Renal cortical epithelial cell (primary cell): ENCODE measurements at places on chromosomes 3 and 15. TPM values are rescaled to one million over a fixed set of nuclear protein-coding genes. Genes with fewer than 3 reads are reported as not detected.

The HIGD2B gene
- 0.15 TPM in 1 of 2 replicates, not detected in the other for total RNA-seq

The IL17RC gene
- 18.9 and 29.9 TPM in 2 replicates for total RNA-seq

The HTD2 gene
- total RNA-seq: 14.8 and 17.0 TPM in 2 replicates

The MAPK6 gene
- 55.4 and 68.1 TPM in 2 replicates for total RNA-seq

The TRIM71 gene
- 0.65 and 0.87 TPM in 2 replicates for total RNA-seq

The VEPH1 gene
- total RNA-seq: 15.5 and 19.3 TPM in 2 replicates

- no peak for DNase-seq
These were observed 102.5 kb upstream of the ICE2 start for GRCh38 chr15:60581485-60581884.

DNA sequence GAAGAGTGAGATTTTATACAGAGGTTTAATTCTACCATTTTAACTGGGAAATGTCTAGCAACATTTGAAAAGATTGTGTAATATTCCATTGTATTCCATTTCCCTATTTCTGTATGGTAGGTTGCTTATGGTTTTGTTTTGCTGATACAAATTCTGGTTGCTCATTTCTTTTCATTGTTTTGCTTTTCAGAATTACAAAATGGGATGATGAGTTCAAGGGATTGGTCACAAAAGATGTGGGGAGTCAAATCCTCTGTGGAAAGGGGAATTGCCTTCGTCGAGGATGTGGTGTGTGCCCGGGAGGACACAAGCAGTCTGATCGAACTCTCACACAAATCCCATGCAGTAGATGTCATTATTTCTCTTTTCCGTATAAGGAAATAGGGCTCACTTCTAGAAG lies 18.3 kb downstream of the SLCO3A1 start:
- no peak for DNase-seq

GRCh38 chr3:37974121-37975083 lies 16.2 kb upstream of the VILL start:
- DNase-seq: peak; percentile 57

- DNase-seq: no peak
These were observed 10.4 kb upstream of the SEMA4B start for GRCh38 chr15:90190606-90191343.

- DNase-seq: peak; percentile 69
These were observed 144.3 kb upstream of the PFN2 start for GRCh38 chr3:150114873-150115540.

DNA sequence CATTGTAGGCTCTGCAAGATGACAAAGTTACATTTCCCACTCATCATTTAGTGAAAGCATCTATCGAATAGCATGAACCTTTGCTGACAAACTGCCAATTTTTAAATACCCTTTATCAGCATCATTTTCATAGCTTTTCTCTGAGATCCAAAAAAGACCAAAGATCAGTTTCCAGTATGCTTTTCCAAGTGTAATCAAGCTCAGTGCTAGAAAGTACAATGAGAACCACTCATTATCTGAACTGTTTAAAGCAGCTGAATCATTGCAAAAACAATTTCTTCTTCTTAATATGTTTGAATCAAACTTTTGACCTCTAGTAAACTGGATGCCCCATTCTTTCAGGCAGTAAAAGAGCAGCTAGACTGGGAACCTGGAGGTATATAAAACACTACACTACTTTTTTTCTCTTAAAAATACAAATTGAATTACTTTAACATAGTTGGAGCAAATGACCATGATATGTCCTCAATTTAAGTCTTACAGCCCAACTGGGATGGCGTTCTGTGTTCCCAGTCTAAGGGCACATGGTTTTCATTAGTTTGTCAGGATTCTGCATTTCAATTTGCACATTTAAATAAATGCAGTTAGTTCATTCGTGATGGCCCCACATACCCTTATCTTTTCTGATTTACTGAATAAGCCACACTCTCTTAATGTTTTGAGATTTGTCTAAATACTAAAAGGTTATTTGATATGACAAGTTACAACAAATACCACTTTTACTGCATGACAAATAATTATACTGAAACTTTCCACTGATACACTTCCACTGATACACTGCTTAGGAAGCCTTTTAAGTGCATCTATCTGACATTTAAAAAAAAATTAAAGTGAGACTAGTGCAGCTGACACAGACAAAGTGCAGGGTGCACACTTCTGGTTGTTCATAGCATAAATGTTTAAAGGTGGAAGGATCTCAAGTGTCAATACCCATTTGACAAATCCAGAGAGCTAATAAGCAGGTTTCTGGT lies 146.0 kb upstream of the FRMD4B start:
- no peak for DNase-seq

- peak; percentile 66 for DNase-seq
These were observed 70.2 kb downstream of the MYRIP start for GRCh38 chr3:39879581-39879980.

DNA sequence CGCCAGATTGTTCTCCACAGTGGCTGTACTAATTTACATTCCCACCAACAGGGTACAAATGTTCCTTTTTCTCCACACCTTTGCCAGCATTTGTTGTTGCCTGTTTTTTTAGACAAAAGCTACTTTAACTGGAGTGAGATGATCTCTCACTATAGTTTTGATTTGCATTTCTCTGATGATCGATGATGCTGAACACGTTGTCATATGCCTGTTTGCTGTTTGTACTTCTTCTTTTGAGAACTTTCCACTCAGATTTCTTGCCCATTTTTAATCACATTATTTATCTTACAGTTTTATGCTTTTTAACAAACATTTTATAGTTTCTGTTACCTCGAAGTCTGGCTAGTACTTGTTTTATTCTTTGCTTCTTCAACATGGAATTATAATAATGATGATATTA lies 643.7 kb upstream of the ALCAM start:
- DNase-seq: no peak

- DNase-seq: peak; percentile 96
These were observed 19.9 kb upstream of the LRRC2 start for GRCh38 chr3:46585799-46586693.

DNA sequence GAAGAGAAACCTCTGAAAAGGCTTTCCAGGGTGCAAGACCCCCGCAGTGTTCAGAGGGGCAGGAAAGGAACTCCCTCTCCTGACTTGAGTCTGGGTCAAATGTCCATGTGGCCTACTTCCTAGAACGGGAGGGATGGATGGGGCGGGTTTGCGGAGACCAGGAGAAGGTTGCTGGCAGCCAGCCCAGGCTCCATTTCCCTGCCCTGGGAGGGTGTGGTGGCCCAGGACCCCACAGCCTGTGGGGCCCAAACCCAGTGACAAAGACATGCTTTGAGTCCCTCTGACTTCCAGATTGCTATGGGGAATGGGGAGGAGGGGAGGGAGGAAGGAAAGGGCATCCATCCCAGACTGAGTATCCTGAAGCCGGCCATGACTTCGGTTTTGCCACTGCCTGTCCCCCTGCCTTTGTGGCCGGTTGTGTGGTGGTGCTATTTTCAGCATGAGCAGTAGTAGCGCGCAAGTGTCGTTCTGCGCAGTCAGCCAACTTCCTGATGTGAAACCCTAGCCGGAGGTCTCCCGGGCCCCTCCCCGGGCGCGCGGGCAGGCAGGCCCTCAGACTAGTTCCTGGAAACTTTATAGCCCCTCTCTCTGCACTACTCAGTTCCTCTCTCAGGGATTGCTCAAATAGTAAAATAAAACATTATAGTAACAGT lies 24.4 kb downstream of the MAGEF1 start:
- DNase-seq: no peak

GRCh38 chr15:47715856-47716445 lies 1.4 kb upstream of the SEMA6D start:
- no peak for DNase-seq

- DNase-seq: peak; percentile 54
These were observed 26.5 kb downstream of the MEF2A start for GRCh38 chr15:99592145-99592791.

- DNase-seq: no peak
These were observed 150.3 kb upstream of the STRIT1 start for GRCh38 chr3:155443815-155444214.

DNA sequence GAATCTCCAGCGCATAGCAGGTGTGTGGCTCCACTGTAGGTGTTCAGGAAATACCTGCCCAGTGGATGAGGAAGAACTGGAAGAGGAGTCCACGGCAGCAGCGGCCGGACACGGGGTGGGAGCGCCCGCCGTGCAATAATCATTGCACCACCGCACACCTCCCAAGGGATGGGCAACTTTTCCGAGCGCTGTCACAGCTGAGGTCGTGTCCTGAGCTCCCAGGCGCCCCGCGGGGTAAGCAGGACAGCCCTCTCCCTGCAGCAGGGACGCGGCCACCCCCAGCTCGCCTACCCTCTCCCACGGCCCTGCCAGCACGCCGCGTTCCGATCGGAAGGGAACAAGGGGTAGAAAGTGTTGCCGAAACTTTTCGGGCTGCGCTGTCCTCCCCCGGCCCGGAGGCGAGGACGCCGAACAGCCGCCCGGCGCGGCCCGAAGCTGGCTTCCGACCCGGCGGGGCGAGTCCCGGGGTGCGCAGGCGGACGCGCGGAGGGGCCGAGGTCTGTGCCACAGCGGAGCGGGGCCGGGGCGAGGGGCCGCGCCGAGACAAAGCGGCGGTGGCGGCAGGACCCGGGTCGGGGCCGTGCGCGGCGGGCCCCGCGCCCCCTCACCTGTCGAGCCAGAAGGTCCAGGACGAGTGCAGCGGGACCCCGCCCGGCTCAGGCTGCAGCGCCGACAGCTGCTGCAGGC lies 475 bp downstream of the EIF4E3 start:
- DNase-seq: no peak
